Right kidney (tissue), 9 donors: ENCODE measurements at places on chromosomes 1 and 21.

DNA sequence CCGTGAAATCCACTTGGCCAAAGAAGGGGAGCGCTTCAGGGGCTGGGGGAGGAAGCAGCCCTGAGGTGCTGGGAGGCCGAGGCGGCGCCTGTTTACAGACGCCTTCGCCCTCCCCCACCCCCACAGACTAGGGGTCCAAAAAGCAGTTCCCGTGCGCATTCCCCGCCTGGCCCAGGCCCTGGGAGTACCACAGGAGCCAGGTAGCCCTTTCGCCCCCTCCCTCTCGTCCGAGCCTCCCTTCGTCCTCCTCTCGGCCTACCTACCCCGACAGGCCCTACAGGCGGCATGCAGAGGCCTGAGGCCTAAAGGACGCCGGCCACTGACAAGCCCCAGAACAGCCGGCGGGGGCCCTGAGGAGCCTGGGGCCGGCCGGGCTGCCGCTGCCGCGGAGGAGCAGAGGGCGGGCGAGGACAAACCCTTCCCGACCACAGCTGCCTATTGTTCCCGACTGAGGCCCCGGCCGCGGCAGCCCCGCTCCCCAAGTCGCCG, 522 bp downstream of the RC3H1 start:
- no peak for DNase-seq

GRCh38 chr1:147502760-147503159, 38.5 kb upstream of the BCL9 start:
- no peak for DNase-seq

- no peak for DNase-seq
These were observed 91.9 kb downstream of the IGSF21 start for GRCh38 chr1:18199462-18199861.

DNA sequence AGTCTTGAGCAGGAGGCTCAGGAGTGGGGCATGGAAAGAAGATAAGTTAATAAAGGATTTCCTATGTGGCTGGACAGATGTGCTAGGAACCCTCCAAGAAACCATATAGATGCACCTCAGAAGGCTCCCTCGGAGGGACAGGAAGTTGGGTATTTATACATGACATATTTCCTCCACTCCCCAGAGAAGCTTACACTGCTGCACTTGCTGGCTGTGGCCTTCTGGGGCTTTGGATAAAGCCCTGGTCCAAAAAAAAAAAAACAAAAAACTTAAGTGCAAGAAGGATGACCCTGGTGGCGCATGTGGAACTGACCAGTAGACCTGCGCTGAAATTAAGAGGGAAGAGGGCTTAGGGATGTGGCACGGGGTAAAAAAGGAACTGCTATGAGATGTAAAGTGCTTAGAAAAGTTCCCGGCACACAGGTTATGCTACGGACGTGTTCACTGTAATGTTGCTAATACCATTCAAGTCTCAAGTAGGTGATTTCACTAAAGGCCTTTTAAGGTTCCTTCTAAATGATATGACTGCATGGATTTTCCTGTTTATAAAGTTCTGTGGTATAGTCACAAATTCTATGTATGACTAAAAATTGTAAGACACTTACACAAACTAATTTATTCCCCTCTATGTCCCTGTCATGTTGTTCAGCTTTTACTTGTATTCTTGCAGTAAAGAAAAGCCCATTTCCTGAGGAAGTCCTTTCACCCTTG, 253.6 kb downstream of the HMCN1 start:
- DNase-seq = no peak

DNA sequence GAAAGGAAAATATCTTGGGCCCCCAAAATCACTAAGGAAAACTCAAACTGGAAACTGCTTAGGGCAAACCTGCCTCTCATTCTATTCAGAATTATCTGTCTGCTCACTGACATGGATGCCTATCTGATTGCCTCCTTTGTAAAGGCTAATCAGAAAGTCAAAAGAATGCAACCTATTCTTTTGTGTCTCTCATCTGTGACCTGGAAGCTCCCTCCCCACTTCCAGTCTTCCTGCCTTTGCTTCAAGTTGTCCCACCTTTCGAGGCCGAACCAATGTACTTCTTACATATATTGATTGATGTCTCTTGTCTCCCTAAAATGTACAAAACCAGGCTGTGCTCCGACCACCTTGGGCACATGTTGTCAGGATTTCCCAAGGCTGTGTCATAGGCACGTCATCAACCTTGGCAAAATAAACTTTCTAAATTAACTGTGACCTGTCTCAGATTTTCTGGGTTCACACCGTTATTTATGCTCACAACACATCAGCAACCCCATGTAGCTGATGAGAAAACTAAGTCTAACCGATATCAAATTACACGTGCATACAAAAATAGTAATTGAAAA, 302.3 kb upstream of the NRIP1 start:
- no peak for DNase-seq
